ENCODE measurements at places on chromosomes 3 and 15.

DNA sequence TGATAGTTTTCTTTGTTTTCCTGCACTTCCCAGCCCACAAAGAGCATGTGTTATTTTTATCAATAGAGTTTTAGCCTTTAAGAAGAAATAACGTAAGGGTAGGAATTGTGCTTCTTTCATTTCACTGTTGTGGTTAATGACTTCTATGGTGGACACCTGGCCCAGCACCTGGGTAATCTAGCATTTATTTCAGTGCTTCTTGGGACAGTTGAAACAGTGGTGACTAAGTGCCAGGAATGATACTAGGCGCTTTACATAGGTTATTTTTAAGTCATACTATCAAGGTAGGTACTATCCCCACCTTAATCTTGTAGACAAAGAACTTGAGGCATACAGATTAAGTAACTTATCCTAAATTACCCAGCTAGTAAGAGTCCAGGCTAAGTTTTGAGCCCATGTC is 243.8 kb downstream of the SOX2 start:
- no peak for DNase-seq
- no peak overlapping the region for H3K4me3 ChIP-seq
- no peaks in the 10 kb centered on the region for H3K27me3 ChIP-seq
- no peaks in the 10 kb centered on the region for H3K36me3 ChIP-seq

DNA sequence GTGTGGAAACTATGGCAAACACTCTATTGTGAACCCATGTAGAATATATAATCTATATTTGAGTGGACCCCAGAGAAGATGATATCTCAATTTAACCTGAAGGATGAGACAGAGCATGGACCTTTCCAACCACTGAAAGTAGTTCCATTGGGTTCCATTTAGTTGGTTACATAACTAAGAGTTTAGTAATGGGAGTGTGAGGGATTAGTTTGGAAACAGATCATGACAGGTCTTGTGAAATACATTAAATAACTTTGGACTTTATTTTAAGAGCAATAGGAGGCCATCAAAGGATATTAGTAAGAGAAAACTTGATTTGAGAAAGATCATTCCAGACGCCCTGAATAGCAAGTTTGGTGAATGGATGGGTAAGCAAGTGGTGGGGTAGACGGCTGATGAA is 487.2 kb upstream of the ROBO2 start:
- H3K4me1 ChIP-seq: no peaks in the 10 kb centered on the region
- H3K36me3 ChIP-seq: no peaks in the 10 kb centered on the region
- H3K27ac ChIP-seq: no peak overlapping the region
- H3K4me3 ChIP-seq: no peak overlapping the region

- H3K4me1 ChIP-seq: no peaks in the 10 kb centered on the region
- peaks cover 11% of the 10 kb centered on the region for H3K36me3 ChIP-seq
- no peak overlapping the region for H3K27ac ChIP-seq
- no peak overlapping the region for H3K4me3 ChIP-seq
- no peaks in the 10 kb centered on the region for H3K27me3 ChIP-seq
Observed at GRCh38 chr3:149964291-149964690, 6.4 kb downstream of the PFN2 start.

DNA sequence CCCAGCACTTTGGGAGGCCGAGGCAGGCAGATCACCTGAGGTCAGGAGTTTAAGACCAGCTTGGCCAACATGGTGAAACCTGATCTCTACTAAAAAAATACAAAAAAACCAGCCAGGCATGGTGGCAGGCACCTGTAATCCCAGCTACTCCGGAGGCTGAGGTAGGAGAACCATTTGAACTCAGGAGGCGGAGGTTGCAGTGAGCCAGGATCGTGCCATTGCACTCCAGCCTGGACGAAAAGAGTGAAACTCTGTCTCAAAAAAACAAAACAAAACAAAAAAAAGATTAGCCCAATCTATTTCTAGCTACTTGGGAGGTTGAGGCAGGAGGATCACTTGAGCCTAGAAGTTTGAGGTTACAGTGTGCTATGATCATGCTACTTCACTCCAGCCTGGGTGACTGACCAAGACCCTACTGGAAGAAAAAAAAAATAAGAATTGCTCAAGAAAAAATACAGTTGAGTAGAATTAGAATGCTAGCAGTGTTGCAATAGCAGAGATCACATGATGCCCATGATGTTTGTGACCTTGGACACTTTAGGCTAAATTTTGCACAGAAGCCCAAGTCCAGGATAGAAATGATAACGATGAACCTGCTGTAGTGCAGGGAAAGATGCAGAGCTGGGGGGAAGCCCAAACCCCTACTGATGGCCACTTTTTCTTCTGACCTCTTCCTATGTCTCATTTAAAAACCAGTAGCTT is 162.2 kb downstream of the LPP start:
- H3K4me3 ChIP-seq: no peak overlapping the region
- H3K27ac ChIP-seq: no peak overlapping the region
- no peaks in the 10 kb centered on the region for H3K27me3 ChIP-seq
- peaks cover 2% of the 10 kb centered on the region for H3K36me3 ChIP-seq
- no peak for DNase-seq

DNA sequence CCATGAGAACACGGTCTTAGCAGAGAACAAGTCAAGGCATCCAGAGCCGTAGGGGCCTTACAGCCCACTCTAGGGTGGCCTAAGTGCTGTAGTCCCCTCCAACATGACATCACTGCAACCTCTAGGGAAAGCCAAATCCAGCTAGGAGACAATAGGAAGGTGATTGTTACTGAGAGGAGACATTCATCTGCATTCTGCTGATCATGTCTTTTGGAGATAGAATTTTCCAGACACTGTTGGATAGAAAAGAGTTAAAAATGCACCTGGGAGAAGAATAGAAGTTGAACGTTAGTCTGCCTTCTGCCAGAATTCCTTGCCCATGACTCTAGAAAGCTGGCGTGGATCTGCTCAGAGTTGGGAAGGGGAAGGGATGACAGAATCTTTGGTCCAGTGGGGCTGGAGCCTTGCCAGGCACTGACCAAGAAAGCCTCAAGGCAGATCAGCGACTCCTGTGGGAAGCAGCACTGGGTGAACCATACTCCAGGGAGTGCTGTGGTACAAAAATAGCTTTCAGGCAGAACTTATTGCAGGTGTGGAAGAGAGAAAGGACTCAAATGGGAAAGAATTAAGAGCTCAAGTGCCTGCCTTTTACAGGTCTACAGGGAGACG is 44.8 kb upstream of the RAF1 start:
- H3K27ac ChIP-seq: no peak overlapping the region
- H3K36me3 ChIP-seq: no peaks in the 10 kb centered on the region

DNA sequence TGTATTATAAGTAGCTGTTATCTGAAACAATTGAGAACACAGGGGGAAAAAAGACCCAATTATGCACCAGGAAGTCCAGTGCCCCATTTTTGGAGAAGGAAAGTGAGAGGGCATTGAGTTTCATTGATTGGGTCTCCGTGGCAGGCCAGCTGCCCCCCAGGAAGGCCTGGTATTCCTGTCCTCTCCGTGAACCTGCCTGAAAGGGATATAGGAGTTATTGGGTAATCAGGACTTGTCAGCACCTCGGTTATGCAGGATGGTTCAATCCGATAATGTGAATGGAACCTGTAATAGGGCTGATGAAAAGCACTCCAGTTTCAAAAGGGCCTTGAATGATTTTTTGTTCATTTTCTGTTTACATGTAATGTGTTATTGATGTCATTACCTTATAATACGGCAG is 122.0 kb upstream of the RARB start:
- H3K36me3 ChIP-seq: no peaks in the 10 kb centered on the region
- no peaks in the 10 kb centered on the region for H3K27me3 ChIP-seq
- no peak for DNase-seq
- no peak overlapping the region for H3K27ac ChIP-seq
- no peaks in the 10 kb centered on the region for H3K4me1 ChIP-seq

- no peak overlapping the region for H3K27ac ChIP-seq
- no peaks in the 10 kb centered on the region for H3K27me3 ChIP-seq
- no peaks in the 10 kb centered on the region for H3K36me3 ChIP-seq
- no peak overlapping the region for H3K4me3 ChIP-seq
Observed at GRCh38 chr3:18300916-18301315, 124.2 kb downstream of the SATB1 start.

- no peak for DNase-seq
- no peak overlapping the region for H3K27ac ChIP-seq
- H3K36me3 ChIP-seq: no peaks in the 10 kb centered on the region
Observed at GRCh38 chr3:40899286-40899712, 300.0 kb upstream of the CTNNB1 start.

- H3K27me3 ChIP-seq: no peaks in the 10 kb centered on the region
- H3K27ac ChIP-seq: peak overlapping the region; percentile 18
- no peak for DNase-seq
- peaks cover 12% of the 10 kb centered on the region for H3K4me1 ChIP-seq
- no peaks in the 10 kb centered on the region for H3K36me3 ChIP-seq
Observed at GRCh38 chr3:72339670-72340030, 508.6 kb downstream of the SHQ1 start.

GRCh38 chr3:124467980-124468902 is 262.0 kb upstream of the UMPS start:
- H3K27me3 ChIP-seq: no peaks in the 10 kb centered on the region

GRCh38 chr3:165459924-165460835 is 264.0 kb upstream of the SLITRK3 start:
- DNase-seq: no peak
- H3K36me3 ChIP-seq: no peaks in the 10 kb centered on the region
- no peak overlapping the region for H3K27ac ChIP-seq
- H3K27me3 ChIP-seq: no peaks in the 10 kb centered on the region

DNA sequence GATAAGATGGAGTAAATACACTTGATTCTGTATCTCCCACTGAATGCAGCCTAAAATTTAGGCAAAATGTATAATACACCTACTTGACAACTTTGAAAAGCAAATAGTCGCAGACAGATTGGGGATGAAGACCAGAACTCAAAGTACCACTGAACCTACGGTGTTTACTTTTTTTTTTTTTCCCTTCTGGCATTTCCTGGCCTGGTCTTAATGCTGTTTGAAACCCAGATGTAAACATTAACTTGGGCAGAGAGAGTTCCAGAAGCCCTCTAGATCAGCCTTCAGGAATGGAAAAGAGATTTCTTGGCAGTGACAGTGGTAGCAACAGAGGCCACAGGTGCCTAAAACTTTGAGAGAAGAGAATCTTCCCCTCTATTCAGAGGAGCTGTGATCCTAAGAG is 27.8 kb downstream of the ALPK3 start:
- H3K27me3 ChIP-seq: no peaks in the 10 kb centered on the region
- no peak for DNase-seq
- no peak overlapping the region for H3K4me3 ChIP-seq
- H3K4me1 ChIP-seq: peaks cover 18% of the 10 kb centered on the region
- H3K36me3 ChIP-seq: no peaks in the 10 kb centered on the region
- no peak overlapping the region for H3K27ac ChIP-seq

- no peak for DNase-seq
- H3K36me3 ChIP-seq: no peaks in the 10 kb centered on the region
- no peak overlapping the region for H3K27ac ChIP-seq
- peaks cover 40% of the 10 kb centered on the region for H3K4me1 ChIP-seq
Observed at GRCh38 chr3:112557976-112558375, 3.8 kb downstream of the ATG3 start.

GRCh38 chr3:41267975-41268640 is 68.8 kb downstream of the CTNNB1 start:
- H3K27ac ChIP-seq: no peak overlapping the region
- H3K4me3 ChIP-seq: no peak overlapping the region
- no peaks in the 10 kb centered on the region for H3K4me1 ChIP-seq
- DNase-seq: no peak

- peaks cover 16% of the 10 kb centered on the region for H3K4me1 ChIP-seq
- H3K4me3 ChIP-seq: no peak overlapping the region
Observed at GRCh38 chr3:190585805-190586630, 72.1 kb downstream of the IL1RAP start.

DNA sequence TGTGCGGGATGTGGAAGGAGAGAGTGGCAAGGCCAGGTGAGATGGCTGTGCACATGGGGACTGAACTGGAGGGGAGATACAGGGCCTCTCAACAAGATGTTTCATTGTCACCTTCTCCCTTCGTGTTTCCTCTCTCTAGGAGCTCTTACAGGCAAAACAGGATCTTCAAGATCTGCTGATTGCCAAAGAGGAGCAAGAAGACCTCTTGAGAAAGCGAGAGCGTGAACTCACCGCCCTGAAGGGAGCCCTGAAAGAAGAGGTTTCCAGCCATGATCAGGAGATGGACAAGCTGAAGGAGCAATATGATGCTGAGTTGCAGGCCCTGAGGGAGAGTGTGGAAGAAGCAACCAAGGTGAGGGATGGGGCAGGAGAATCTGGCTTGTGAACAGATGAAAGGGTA is 85.2 kb downstream of the CGNL1 start:
- H3K36me3 ChIP-seq: no peaks in the 10 kb centered on the region
- no peak overlapping the region for H3K27ac ChIP-seq
- DNase-seq: no peak

DNA sequence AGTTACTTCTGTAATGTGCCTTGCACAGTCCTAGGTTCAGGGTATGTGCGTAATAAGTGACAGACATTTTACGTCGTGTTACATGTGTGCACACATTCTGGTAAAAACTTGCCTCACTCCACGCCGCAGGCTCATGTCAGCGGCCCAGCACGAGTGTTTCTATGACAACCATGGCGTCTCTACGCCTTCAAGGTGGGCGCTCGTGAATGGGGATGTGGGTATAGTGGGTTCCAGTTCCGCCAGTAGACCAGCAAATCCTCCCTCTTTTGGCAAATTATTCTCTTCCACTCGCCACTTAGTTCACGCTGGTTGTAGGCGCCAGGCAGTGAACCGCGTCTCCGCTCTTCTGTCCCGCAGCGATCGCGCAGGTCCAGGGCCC is 40.3 kb downstream of the CHST14 start:
- H3K4me1 ChIP-seq: peaks cover 3% of the 10 kb centered on the region
- H3K4me3 ChIP-seq: peak overlapping the region; percentile 69
- DNase-seq: no peak

DNA sequence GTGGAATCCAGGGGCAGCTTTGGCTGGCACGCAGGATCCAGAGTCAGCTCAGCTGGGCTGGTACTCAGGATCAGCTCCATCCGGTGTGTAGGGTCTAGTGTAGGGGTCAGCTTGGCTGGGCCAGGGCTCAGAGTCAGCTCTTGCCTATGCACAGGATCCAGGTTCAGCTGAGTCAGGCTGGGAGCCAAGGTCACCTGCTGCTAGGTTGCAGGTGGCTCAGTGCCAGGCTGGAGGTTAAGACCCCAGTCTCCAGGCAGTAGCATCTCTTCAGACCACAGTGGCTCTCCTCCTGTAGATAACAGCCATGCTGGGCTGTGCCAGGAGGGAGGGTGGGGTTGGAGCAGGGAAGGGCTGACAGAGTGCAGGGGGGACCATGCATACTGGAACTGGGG is 1.8 kb downstream of the HYAL3 start:
- no peaks in the 10 kb centered on the region for H3K27me3 ChIP-seq
- H3K4me1 ChIP-seq: peaks cover 41% of the 10 kb centered on the region
- DNase-seq: no peak

GRCh38 chr15:51227940-51228732 is 110.3 kb downstream of the CYP19A1 start:
- no peak overlapping the region for H3K4me3 ChIP-seq
- peaks cover 5% of the 10 kb centered on the region for H3K4me1 ChIP-seq
- no peak overlapping the region for H3K27ac ChIP-seq
- no peak for DNase-seq
- H3K36me3 ChIP-seq: no peaks in the 10 kb centered on the region

- no peaks in the 10 kb centered on the region for H3K4me1 ChIP-seq
- no peaks in the 10 kb centered on the region for H3K27me3 ChIP-seq
- DNase-seq: no peak
- no peaks in the 10 kb centered on the region for H3K36me3 ChIP-seq
Observed at GRCh38 chr3:112446343-112446742, 52.9 kb downstream of the BTLA start.

Measured in upper lobe of left lung (tissue), 6 donors.